ENCODE measurements at places on chromosomes 7 and 10.

DNA sequence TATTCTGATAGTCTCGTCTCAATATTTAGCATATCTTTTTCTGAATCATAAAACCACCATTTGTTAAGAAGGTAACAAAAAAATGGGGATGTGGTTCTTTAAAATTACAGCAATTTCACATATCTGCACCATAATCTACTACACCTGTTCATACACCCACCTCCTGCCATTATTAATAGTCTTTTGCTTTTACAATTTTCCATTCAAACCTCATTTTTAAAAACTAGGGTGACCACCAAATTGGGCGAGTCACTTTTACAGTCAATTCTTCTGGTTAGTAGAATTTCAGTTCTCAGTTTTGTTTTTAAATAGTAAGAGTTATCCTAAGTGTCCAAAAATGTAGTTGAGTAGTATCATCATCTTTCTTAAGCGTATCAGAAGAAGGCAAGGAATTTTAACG is 48.4 kb upstream of the GSAP start:
- no peak for DNase-seq

DNA sequence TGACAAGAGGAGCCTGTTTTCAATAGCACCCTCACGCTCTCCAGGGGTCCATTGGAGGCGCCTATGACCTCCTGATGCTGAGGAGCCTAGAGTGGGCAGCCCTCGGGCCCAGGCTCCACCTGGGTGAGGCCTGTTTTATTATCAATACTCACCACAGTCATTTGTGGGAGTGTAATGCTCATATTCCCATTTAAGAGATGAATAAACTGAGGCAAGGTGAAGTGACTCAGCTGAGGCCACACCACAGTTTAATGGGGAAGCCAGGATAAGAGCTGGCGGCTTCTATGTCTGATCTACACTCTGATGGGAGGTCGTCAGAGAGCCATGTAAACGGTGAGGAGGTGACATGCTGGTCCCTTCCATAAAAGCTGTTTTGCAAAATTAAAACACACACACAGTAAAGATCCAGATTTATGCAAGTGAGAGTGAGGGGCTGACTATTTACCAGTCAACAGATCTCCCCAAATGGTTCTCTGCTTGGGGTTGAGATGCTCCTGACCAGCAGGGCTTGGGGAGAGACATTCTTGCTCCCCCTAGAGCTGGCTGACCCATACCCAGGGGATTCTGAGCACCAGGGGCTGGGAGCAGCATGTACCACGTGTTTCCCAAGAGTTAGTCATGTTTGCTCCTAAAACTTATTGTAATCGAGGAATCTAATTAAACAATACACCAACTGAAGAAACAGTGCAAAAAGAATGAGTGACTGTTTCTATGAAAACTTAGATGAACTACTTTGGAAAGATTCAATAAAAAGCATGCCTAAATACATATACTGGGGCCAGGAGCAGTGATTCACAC is 81.0 kb upstream of the INSIG1 start:
- no peak for DNase-seq

GRCh38 chr10:86331861-86332260 is 34.7 kb downstream of the GRID1 start:
- DNase-seq, result no peak

DNA sequence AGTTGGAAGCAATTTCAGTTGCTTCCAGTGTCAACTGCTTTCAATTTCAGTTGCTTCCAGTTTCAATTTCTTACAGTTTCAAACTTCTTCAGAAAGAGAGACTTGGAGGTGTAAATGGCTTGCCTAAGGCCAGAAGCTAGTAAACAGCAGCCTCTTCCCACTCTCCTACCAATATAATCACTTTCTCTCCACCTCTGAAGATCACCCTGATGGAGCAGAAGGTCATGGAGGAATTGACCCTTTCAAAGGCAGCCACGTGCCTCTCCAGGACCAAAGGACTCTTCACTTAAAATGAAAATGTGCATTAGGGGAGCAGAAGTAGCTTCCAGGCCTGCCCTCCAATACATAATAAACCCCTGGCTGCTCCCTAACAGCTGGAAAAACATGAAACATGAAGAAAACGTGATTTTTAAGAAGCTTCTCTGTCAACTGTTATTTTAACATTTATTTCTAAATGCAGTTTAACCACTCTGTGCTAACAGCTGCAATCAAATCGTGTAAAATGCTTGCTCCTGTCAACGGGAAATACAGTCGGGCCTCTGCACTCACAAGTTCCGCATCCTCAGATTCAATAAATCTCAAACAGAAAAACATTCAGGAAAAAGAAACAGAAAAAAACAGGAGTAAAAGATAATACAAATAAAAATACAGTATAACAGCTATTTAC is 1020.6 kb downstream of the XPNPEP1 start:
- no peak for DNase-seq

DNA sequence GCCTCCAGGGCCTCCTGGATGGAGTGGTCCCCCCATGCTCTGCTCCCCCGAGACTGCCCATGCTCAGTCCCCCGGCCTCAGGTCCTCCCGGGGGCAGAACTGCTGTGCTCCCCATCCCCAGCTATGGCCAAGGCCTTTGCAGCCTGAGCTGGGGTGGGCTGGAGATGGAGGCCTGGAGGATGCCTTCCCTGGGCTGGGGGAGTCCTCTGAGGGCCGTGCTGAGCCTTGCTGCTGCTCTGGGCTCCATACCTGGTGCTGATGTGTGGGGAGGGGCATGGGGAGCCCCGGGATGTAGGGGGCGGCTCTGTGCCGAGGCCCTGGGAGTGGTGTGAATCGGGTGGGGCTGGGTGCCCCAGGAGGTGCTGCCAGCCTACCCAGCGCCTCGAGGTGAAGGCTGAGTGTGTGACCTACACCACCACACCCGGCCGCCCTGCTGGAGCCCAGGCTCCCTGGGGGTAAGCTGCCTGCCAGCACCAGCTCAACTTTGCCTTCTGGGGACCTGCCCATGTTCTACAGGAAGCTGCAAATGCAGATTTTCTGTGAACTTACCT is 109.5 kb downstream of the UNCX start:
- DNase-seq, result no peak

- DNase-seq, result peak; percentile 77
These were observed 65.2 kb downstream of the GOLGA7B start for GRCh38 chr10:97914837-97915211.

DNA sequence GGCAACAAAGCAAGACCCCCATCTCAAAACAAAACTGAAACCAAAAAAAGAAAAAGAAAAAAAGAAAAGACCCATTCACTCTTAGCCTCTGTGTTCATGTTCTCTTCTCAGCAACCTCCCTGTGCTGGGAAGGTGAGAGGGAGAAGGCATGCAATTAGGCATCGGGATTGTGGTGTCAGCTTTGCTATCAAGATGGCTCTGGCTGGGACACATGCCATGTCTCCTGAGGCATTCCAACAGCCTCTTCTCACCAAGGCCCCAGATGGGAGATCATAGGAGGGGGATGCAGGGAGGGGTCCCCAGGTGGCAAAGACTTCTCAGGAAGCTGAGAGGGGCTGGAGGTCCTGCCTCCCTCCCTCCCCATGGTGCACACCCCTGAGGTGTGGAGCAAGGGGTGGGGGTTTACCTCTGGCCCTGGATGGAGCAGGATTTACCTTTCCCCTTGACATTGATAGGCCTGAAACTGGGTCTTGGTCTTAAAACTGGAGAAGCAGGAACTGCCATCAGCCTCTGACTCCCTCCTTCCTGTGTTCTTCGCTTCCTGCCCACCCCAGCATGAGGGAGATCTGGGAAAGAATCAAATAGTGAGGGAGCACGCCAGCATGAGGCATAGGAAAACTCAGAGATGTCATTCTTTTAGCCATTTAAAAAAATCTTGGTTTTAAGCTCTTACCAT is 96.2 kb upstream of the DUSP5 start:
- DNase-seq, result no peak

DNA sequence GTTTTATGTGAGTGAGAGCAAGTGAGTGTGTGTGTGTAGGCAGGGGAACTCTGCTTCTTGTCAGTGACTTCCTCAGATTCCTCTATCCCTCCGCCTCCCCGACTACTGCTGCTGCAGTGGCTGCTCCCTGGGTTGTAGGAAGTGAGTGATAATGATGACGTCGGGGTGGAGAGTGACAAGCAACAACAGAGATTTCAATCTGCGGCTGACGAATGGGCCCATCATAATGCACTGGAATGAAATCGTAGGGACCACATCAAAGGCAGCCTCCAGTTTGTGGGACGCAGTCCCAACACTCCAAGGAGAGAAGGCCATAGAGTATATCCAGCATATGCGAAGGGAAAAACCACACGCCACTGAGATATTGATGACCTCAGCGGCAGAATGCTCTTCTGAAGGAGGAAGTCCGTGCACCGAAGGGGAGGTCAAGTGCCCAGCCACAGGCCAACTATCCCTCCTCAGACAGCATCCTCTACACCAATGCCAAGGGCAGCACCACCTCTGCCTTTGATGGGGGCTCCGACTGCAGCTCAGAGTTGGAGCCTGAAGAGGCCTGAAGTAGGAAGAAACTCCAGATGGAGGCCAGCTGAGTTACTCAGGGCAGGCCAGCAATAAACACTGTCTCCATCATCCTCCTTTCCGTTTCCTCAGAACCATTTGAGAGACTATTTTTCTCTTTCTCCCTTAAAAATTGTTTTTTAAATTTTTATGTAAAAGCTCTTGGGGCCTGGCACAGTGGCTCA is 11.3 kb upstream of the STMP1 start:
- DNase-seq, result peak; percentile 32

GRCh38 chr7:45400680-45401079 is 173.5 kb upstream of the ADCY1 start:
- DNase-seq, result no peak

DNA sequence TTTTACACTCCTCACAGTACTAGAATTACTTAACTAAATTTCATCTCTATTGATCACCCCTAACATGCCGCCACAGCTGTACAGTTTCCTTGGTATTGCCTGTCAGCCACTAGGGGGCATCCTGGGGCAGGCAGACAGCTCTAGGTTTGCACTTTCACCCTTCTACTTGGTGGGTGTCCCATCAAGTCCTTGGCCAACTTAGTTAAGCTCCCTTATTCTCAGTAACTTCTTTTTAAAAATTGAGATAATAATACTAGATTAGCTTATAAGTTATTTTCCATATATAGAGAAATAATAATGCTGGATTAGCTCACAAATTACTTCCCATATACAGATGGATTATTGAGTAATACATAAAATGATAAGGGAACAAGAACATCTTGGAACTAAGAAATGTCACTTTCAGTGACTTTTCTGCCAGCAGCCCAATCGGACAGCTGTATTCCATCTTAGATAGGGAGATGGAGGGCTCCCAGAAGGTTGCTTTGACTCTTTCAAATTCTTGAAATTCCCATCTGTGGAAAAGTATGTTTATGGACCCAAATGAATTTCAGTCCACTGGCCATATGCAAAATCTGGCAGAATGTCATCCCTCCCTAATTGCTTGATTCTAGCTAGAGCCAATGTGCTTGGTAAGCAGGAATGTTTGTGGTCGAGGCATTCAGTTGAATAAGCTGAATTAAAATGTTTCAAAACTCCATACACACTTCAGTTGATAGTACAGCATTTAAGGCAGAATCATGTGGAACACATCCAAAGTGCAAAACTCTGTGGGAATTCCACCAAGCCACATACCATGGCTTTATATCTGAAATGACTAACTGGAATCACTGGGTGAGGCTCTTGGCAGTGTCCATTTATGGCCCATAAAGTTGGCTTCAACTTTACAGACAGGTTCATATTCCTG is 309.7 kb downstream of the CSTF2T start:
- DNase-seq, result peak; percentile 96

DNA sequence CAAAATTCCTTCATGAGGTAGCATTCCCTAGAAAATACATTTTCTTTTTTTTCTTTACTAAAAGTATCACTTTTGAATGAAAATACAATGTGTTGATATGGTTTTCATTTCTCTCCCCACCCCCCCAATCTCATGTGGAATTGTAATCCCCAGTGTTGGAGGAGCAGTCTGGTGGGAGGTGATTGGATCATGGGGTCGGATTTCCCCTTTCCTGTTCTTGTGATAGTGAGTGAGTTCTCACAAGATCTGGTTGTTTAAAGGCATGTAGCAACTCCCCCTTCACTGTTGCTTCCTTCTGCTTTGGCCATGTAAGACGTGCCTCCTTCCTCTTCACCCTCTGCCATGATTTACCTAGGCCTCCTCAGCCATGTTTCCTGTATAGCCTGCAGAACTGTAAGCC is 790.3 kb upstream of the KCND2 start:
- DNase-seq, result no peak

GRCh38 chr7:22346383-22347107 is 10.4 kb downstream of the RAPGEF5 start:
- DNase-seq, result no peak

GRCh38 chr10:131682271-131682962 is 218.4 kb upstream of the PPP2R2D start:
- no peak for DNase-seq

DNA sequence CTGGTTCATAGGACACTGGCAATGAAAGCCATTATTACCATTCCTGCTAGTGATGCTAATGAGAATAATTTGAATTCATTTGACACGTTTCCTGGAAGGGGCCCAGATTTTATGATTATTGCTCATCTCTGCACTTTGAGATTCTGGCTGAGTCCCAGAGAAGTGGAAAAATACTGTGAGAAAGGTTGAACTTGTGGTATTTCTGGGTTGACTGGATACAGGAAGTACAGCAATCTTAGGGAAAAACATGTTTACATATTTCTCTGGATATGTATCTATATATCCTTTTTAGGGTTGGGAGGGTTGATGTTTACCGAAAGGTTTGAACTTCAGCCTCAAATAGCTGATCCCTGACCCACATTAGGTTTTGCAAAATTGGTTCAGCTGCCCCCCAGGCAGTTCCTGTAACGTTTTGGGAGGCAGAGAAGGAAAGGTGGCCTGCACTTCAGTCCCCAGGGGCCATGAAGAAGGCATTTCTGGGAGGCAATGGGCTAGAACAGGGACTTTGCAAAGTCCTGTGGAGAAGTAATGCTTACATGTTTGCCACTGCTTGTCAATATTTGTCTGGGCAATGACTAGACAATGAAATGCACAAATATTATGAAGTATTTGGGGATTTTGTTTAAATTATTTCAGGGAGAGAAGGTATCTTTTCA is 253.7 kb upstream of the PITRM1 start:
- peak; percentile 53 for DNase-seq

DNA sequence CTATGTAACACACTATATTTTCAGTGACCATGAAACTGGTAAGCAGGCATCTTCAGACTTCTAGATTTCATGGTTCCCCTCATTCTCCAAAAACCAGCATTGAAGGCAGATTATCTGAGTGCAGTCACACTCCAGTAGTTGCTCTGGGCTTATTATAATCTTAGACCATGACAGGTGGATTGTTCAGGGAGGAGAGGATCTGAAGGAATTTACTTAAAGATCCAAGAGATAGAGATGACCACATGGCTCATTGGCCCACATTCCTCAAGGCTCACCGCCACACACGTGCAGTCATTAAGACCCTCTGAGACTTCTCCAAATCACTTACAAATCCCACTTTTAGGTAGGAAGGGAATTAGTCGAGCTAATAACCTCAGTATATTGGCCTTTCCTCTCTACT is 55.2 kb downstream of the GSAP start:
- no peak for DNase-seq

GRCh38 chr7:909358-910329 is 33.3 kb downstream of the GET4 start:
- peak; percentile 54 for DNase-seq

GRCh38 chr10:11326241-11326640 is 285.2 kb downstream of the USP6NL start:
- DNase-seq, result no peak

- DNase-seq, result no peak
These were observed 334.1 kb downstream of the HPSE2 start for GRCh38 chr10:98901441-98902110.

Measured in adipocyte (in vitro differentiated cells).